ENCODE measurements at places on chromosomes 2 and 18. TPM values are rescaled to one million over a fixed set of nuclear protein-coding genes. Genes with fewer than 3 reads are reported as not detected.

The COL6A3 gene
- 320 TPM for total RNA-seq

The BBS5 gene
- total RNA-seq: 7.9 TPM

The CHST10 gene
- 4.5 TPM for total RNA-seq

DNA sequence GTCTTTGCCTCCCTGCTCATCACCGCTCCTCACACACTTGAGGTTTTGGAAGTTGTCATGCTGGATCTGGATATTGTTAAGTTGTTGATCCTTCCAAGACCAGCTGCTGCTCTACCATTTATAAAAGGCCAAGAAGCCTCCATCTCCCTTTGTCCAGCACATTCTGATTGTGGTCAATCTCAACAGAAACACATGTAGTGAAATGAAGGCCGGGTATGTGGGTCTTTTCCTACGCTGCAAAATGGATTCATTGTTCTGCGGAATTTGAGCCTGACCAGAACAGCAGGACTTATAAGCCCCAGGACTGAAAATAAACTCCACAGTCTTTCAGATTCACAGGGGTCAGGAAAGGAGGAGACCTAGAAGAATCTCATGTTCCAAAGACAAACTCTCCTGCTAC is 238.4 kb downstream of the CMPK2 start:
- no peaks in the 10 kb centered on the region for H3K36me3 ChIP-seq
- no peak overlapping the region for H3K27ac ChIP-seq
- DNase-seq: no peak
- no peaks in the 10 kb centered on the region for H3K27me3 ChIP-seq

DNA sequence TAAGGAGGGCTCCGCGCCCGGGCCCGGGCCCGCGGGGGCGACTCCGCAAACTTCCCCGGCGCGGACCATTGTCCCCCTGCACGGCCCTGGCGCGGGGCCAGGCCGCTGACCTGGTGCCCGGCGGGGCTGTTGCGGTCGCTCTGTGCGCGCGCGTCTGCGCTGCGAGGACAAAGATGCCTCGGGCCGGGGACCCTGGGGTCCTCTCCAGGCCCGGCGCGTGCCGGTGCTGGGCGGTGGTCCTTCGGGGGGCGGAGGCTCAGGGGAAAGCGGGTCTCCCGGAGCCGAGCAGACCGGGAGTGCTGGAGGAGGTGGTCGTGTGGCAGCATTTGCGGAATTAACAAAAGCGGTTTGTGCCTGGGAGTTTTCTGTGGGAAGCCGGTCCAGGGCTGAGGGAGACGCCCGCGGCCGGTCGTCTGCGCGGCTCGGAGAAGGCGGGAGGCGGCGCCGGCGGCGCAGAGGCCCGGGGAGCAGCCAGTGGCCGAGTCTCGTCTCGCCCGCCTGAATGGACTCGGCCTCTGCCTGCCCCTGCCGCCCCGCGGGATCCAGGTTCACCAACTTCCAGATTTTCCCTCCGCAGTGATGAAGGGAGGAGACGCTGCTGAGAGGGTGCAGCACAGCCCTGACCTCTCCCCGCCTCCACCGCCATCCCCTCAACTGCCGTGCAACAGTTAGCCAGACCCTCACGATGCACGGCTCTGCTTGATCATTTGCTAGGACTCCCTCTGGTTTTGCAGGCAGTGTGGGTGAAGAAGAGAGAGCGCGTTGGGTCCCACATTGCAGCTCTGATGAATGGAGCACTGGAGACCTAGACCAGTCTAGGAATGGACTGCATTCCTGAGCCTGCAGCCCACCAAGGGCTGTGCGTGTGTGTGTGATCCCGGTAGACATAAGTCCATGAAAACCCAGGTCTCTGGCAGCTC is 705 bp downstream of the EFR3B start:
- H3K36me3 ChIP-seq: no peaks in the 10 kb centered on the region
- no peaks in the 10 kb centered on the region for H3K4me1 ChIP-seq
- H3K27ac ChIP-seq: peak overlapping the region; percentile 22
- H3K27me3 ChIP-seq: no peaks in the 10 kb centered on the region
- no peak for DNase-seq
- peak overlapping the region; percentile 68 for H3K4me3 ChIP-seq

DNA sequence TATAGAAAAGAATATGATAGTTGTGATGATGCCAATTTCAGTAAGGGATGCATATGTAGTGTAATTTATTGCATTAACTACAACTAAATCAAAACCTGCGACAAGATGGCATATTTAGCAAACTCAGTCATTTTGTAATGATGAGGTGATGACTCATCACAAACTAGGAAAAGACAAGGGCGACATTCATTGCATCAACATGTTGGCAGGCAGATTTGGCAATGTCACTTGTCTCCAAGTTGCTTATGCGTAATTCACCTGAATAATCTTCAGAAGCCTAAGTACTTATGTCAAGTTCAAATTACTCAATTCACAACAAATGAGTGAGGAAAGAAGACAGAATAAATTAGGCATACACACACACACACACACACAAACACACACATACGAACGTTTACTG is 273.2 kb upstream of the RGPD4 start:
- DNase-seq: peak; percentile 35

DNA sequence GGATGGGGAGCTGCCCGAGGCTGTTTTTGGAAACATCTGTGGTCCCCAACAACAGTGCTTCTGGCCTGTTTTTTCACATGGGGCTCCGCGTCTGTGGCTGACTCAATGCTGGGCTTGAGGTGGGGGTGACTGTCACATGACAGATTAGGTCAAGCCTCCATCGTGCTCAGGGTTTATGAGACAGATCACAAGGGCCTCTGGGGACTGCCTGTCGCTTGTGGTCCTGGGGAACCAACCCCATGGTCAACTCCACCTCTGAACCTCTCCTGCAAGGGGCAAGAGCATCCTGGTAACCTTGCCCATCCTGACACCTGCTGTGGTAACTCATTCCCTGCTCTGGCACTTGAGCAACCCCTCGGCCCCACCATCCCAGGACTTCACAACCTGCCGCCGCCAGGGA is 47.6 kb upstream of the SH3RF3 start:
- H3K27me3 ChIP-seq: no peaks in the 10 kb centered on the region
- no peaks in the 10 kb centered on the region for H3K4me1 ChIP-seq
- no peak for DNase-seq
- H3K27ac ChIP-seq: no peak overlapping the region

DNA sequence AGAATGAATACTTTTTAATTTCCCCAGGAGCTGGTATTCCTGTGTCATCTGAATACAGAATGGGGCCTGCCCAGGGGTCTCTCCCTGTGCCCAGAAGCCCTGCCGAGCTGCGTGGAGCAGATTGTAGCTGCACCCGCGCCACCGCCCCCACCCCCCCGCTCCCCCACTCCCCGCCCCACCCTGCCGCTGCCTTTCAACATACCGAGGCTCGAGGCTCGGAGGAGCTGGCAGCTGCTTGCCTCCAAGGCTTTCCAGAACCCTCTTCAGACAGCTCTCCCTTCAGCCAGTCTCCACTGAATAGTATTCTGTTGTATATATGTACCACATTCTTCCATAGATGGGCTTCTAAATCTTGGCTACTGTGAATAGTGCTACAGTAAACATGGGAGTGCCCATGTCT is 150.7 kb downstream of the TSN start:
- no peaks in the 10 kb centered on the region for H3K27me3 ChIP-seq
- no peak overlapping the region for H3K4me3 ChIP-seq
- H3K27ac ChIP-seq: no peak overlapping the region
- no peaks in the 10 kb centered on the region for H3K4me1 ChIP-seq
- no peak for DNase-seq
- H3K36me3 ChIP-seq: no peaks in the 10 kb centered on the region
